Spleen (tissue), 13 donors: ENCODE measurements at places on chromosomes 1 and 21. TPM values are rescaled to one million over a fixed set of nuclear protein-coding genes. Genes with fewer than 3 reads are reported as not detected.
A peak's percentile ranks its signal among the peaks of the same experiment; 100 is the strongest.

DNA sequence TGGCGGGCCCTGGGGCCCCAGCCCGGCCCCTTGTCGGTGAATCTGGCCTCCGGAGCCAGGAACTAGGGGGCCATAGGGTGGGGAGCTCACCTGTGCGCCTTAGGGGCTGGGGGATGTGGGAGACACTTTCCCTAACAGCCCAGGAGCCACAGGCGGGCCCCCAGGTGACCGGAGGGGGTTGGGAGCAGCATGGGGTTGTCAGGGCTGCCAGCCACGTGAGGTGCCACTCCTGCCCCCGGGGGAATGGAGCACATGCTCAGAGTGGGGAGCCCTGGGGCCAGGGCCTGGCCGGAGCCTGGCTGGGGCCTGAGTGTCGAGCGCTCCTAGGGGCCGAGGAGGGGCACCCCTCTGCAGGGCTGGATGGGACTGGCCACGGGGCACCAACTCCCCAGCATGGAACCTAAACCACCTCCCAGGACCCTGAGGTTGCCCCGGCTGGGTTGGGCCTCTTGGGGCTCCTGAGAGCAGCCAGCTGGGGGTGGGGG lies 19.9 kb downstream of the PRXL2B start:
- H3K27me3 ChIP-seq: peaks cover 30% of the 10 kb centered on the region
- no peaks in the 10 kb centered on the region for H3K36me3 ChIP-seq
- H3K4me3 ChIP-seq: no peak overlapping the region
- no peak overlapping the region for H3K27ac ChIP-seq
- no peaks in the 10 kb centered on the region for H3K4me1 ChIP-seq
- DNase-seq: peak; percentile 44

Gene IFI44L
- polyA plus RNA-seq: 10.3 TPM

Gene S100A2
- 5.2 TPM for polyA plus RNA-seq

DNA sequence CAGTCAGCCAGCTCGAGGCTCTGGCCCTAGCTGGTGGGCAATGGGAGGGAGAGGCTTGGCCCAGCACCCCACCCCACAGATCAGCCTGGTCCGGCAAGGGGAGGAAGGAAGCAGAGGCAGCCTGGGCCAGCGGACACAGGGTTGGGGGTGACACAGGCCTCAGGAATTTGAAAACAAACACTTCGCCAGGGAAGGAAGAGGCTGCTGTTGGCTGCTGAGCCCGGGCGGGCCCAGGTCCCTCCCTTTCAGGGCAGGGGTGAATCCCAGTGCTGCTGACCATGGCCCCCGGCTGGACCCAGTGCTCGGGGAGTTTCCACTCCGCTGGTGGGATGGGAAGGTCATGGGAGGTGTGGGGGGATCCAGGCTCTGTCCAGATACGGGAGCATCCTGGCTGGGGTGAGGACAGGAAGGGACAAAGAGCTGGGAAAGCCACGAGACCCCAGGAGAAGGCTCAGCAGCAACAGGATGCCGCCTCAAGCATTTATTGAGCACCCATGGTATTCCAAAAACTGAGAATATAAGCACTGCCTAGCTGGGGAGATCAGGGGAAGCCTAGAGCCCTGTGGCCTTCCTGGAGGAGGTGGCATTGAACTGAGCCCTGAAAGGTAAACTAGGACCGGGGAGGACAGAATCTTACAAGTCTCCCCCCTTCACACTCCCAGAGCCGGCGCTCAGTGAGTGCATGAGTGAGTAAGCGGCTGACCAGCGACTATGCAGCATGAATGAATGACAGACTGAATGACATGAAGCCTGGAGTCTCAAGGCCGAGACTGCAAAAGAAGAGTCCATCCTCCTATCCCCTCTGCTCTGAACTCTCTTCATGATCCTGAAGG lies 26.2 kb upstream of the EPHA2 start:
- H3K4me1 ChIP-seq: peaks cover 13% of the 10 kb centered on the region
- no peaks in the 10 kb centered on the region for H3K27me3 ChIP-seq
- DNase-seq: peak; percentile 83
- H3K4me3 ChIP-seq: no peak overlapping the region
- no peaks in the 10 kb centered on the region for H3K36me3 ChIP-seq
- H3K27ac ChIP-seq: peak overlapping the region; percentile 90

GRCh38 chr1:108075055-108075454 lies 110.1 kb upstream of the VAV3 start:
- H3K36me3 ChIP-seq: no peaks in the 10 kb centered on the region
- no peaks in the 10 kb centered on the region for H3K27me3 ChIP-seq
- H3K27ac ChIP-seq: no peak overlapping the region
- no peak for DNase-seq
- H3K4me3 ChIP-seq: no peak overlapping the region

- no peak for DNase-seq
- H3K4me1 ChIP-seq: no peaks in the 10 kb centered on the region
- H3K36me3 ChIP-seq: no peaks in the 10 kb centered on the region
- no peak overlapping the region for H3K4me3 ChIP-seq
These were observed 6.5 kb upstream of the ATP1A4 start for GRCh38 chr1:160144921-160145320.

GRCh38 chr1:47565676-47566075 lies 127.8 kb downstream of the FOXD2 start:
- H3K27me3 ChIP-seq: no peaks in the 10 kb centered on the region
- H3K4me3 ChIP-seq: no peak overlapping the region
- no peaks in the 10 kb centered on the region for H3K36me3 ChIP-seq
- no peak overlapping the region for H3K27ac ChIP-seq
- peak; percentile 61 for DNase-seq
- H3K4me1 ChIP-seq: no peaks in the 10 kb centered on the region

Gene IVL
- polyA plus RNA-seq: 0.04 TPM

Gene KCNN3
- polyA plus RNA-seq: 0.53 TPM

DNA sequence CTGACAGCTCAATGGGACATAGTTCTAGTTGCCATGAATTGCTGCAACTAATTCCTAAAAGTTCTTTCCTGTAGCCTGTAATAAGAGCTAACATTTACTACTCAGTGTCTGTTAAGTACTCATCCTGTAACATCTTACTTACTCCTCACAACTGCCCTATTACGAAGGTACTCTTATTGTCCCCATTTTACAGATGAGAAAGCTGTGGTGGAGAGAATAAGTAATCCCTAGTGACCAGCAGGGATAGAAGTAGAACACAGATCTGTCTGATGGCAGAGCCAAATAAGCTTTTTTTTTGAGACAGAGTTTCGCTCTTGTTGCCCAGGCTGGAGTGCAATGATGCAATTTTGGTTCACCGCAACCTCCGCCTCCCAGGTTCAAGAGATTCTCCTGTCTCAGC lies 3.1 kb downstream of the STK40 start:
- H3K27ac ChIP-seq: peak overlapping the region; percentile 20
- H3K4me1 ChIP-seq: peaks cover 89% of the 10 kb centered on the region
- peak; percentile 20 for DNase-seq
- no peaks in the 10 kb centered on the region for H3K36me3 ChIP-seq

Gene PTPN22
- 14.3 TPM for polyA plus RNA-seq

Gene CLIC6
- polyA plus RNA-seq: 1.1 TPM

DNA sequence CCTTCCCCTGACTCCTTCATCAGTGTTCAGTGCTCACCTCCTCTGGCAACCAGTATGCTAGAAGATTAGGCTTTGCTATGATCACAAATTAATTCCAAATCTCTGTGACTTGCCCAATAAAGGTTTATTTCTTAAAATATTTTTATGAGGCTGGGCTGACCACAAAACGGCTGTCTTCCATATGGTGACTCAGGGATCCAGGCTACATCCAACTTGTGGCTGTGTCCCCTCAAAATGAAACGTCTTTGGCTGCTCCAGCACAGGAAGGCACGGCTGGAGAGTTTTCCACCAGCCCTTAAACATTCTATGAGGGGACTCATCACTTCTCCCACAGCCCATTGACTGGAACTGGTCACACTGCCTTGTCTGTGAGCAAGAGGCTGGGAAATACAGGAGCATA lies 131.5 kb downstream of the HUNK start:
- DNase-seq: no peak
- no peaks in the 10 kb centered on the region for H3K4me1 ChIP-seq
- H3K27ac ChIP-seq: no peak overlapping the region
- H3K36me3 ChIP-seq: no peaks in the 10 kb centered on the region
- no peaks in the 10 kb centered on the region for H3K27me3 ChIP-seq

Gene FALEC
- polyA plus RNA-seq: not detected

- H3K4me1 ChIP-seq: no peaks in the 10 kb centered on the region
- no peak overlapping the region for H3K4me3 ChIP-seq
- no peaks in the 10 kb centered on the region for H3K36me3 ChIP-seq
- DNase-seq: no peak
These were observed 45.5 kb downstream of the TGFB2 start for GRCh38 chr1:218390618-218391017.

GRCh38 chr1:12040457-12041051 lies 21.3 kb downstream of the MIIP start:
- no peak for DNase-seq
- H3K27me3 ChIP-seq: no peaks in the 10 kb centered on the region
- H3K36me3 ChIP-seq: no peaks in the 10 kb centered on the region
- peaks cover 10% of the 10 kb centered on the region for H3K4me1 ChIP-seq
- peak overlapping the region; percentile 77 for H3K27ac ChIP-seq

GRCh38 chr21:25664491-25664931 lies 25.5 kb downstream of the JAM2 start:
- H3K27ac ChIP-seq: no peak overlapping the region
- H3K4me1 ChIP-seq: no peaks in the 10 kb centered on the region
- no peaks in the 10 kb centered on the region for H3K27me3 ChIP-seq
- no peak for DNase-seq

DNA sequence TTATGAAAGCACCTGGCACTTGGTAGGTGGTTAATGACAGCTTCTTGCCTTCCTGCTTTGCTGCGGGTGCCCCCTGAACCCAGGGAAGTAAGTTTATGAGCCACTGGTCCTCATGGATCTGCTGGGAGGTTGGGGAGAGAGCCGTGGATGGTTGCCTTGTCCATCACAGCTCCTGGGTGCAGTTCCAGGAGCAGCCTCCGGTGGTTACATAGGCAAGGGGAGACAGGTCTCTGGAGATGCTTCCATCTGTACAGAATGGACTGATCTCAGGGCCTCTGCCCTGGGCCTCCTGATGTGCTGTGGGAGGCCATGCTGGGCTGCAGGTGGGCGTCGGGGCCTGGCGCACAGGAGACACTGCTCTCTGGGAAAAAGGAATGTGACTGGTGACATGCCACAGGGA lies 31.6 kb upstream of the ARHGEF10L start:
- H3K4me1 ChIP-seq: no peaks in the 10 kb centered on the region
- no peak overlapping the region for H3K4me3 ChIP-seq
- H3K27me3 ChIP-seq: no peaks in the 10 kb centered on the region
- DNase-seq: no peak
- H3K36me3 ChIP-seq: no peaks in the 10 kb centered on the region

Gene SYTL1
- polyA plus RNA-seq: 208 TPM
